ENCODE measurements at places on chromosomes 5 and 9. TPM values are rescaled to one million over a fixed set of nuclear protein-coding genes. Genes with fewer than 3 reads are reported as not detected.

DNA sequence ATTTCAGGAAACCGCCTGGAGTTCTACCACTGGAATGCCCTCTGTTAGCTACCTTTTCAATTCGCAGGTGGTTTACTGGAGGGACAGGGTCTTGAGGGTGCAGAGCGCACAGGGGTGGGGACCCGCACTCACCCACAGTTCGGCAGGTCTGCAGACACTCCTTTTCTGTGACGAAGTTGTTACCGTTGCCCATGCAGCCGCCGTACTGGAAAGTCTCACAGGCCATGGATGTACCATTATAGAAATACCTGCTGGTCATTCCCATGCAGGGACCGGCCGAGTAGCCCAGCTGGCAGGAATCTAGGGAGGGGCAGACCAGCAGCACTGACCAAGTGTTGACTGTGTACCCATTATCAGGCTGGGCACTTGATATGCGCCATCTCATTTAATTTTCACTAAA lies 16.8 kb downstream of the AMBP start:
- DNase-seq, result peak; percentile 7

- DNase-seq, result no peak
Measured at GRCh38 chr5:125298746-125299379, 552.4 kb upstream of the ZNF608 start.

DNA sequence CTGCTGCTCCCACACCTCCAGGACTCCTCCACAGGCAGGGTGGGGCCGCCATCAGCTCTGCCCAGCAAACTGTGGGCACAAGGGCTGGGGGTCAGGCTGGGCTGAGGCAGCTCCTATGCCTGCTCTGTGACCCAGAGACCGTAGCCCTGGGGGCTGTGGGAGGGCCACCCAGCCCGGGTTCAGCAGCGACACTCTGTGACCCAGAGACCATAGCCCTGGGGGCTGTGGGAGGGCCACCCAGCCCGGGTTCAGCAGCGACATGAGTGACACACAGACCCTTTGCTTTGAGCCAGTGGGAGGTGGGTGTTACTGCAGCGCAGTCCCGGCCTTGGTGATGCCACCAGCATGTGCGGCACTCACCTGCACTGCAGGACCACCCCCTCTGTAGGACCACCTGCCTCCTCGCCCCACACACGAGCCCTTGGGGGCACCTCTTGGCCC lies 118.9 kb upstream of the LPCAT1 start:
- no peak for DNase-seq

- no peak for DNase-seq
Measured at GRCh38 chr5:154475591-154476353, 2.3 kb downstream of the HAND1 start.

GRCh38 chr5:88203981-88204750 lies 64.5 kb downstream of the TMEM161B start:
- no peak for DNase-seq

DNA sequence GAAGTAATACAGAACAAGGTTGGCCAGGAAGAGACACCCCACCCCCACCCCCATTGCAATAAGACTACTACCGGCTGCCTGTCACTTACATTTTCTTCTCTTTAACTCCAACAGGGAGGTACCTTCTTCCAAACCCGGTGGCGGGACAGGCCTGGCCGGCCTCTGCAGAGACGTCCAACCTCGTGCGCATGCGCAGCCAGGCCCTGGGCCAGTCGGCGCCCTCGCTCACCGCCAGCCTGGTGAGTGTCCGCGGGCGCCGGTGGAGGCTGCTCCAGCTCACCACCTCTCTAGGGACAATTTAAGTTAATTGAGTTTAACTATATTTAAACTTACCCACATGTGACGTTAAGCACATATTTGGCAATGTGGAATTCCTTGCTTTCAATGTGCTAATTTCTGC lies 192.4 kb downstream of the MAST4 start:
- DNase-seq, result no peak

DNA sequence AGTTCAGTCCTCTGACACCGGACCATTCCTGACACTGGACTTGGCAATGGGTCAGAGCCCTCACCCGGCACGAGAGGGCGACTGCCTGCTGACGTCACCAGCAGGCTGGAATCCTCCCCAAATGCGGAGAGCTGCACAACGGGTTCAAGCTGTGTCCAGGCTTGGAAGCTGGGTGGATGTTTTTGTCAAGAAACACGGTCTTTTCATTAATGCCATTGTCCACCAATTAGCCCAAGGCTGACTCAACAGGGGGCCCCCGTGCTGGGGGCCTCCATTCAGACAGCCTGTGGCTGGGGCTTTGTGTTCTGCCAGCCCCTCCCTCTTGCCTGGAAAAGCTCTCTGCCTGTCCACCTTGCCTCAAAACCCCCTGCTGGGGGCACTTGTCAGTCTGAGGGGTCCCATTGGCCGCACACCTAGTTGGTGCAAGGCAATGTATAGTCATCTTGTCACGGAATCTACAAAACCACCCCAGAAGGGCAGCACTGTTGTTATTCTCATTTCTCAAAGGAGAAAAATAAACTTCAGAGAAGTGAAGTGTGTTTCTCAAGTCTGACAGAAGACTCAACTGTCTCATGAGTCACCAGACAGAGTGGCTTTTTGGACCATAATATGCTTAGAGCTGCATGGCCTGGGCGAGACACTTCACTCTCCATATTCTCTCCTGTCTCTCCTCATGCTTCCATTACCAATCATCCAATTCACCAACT lies 24.6 kb downstream of the NDUFA8 start:
- no peak for DNase-seq

DNA sequence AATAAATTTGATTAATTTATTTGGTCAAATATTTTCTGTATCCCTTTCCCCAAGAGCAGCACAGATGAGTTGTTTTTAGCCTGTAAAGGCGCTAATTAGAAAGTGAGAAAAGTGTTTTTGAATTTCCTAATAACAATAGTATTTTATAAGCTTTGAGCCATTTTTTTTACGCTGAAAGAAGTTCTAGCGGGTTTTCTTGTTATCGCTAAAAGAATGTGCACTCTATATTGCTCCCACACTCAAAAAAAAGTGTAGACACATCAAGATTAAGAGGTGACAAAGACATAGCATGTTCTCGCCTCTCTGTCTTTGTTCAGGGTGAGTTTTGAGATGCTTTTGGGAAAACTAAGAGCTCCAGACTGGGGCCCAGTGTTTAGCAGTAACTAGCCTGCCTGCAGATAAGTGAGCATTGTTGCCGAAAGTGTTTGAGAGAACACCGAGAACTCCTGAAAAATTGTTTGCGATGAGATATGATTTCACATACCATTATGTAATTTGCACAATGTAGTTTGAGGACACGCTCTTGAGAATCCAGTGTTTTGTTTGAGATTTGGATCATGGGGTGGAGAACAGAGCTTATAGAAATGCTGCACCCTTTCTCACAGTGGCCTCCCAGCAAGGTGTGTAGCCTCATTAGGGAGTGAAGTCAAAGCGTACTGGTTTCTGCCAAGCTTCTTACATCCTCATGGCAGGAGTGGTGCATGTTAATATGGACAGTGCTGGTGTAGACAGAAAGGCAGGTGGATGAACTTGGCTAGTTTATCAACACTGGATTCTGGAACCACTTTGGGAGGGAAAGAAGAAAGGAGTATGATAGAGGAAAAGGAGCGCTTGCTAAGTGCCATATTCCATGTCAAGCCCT lies 1.5 kb downstream of the F2R start:
- no peak for DNase-seq

DNA sequence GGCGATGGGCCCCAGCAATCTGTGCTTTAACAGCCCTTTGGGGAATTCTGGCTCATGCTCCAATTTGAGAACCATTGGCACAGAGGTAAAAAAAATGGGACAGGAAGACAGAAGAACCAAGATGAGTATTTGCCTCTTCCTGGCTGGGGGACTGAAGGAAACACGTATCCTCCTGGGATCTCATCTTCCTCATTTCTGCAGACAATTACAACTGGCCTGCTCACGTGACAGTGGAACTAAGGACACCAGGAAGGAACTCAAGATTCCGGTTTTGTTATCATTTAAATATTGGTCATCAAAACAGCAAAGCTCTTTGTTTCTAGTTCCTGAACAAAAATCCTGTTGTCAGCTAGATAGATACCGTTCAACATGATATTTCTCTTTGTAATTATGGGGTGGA lies 216.0 kb upstream of the DAP start:
- DNase-seq, result no peak

DNA sequence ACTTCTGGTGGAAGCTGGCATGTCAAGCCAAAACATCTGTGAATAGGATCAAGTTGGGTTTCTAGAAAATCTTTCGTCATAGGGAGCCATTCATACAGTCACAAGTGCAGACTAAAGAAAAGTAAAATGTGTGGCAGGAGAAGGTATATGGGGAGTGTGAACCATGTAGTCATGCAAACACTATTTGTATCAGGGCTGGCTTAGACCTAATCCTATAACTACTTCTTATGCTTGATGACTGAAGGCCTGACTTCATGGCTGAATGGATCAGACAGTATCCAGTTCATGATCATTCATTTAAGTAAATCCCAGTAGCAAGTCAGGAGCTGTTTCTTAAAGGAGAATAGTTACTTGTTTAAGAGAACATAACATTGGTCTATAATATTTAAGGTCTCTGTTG lies 63.8 kb upstream of the DAPK1 start:
- no peak for DNase-seq

DNA sequence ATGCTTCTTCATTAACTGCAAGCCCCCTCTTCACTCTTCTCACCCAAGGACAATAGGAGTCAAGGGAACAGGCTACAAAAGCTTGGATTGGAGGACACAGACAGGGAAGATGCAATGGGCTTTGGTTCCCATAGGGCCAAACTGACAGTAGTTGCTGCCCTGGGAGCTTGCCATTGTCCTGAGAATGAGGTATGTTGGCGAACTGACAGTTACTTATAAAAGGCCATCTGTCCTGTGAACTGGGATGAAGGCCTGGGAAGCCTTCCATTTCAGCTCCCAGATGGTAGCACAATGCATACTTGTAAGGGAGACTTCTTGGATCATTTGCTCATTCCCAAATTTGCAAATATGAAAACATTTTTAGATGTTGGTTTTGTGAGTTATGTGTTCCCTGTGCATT lies 88.9 kb downstream of the SNCAIP start:
- DNase-seq, result no peak

GRCh38 chr9:136470792-136471469 lies 11.9 kb downstream of the SEC16A start:
- DNase-seq, result no peak

- DNase-seq, result no peak
Measured at GRCh38 chr9:8417341-8417740, 617.8 kb upstream of the DMAC1 start.

GRCh38 chr9:121372239-121373010 lies 2.4 kb upstream of the STOM start:
- DNase-seq, result no peak

- no peak for DNase-seq
Measured at GRCh38 chr5:17186256-17186655, 31.2 kb upstream of the BASP1 start.

DNA sequence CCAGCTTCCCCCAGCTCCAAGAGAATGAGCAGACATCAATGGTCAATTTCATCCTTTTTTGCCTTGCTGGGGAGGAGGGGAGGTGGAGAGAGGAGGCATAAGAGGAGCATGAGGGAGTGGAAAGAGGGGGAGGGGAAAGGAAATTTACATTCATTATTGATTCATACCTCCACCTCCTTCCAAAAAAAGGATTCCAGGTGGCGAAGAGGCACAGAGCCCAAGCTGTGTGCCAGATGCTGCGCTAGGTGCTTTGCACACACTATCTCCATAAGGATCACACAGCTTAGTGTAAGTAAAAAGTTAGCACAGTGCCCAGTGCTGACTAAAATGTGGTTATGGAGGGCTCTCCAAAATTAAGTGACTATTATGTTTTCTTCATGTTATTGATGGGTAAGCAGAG lies 11.0 kb downstream of the ASTN2 start:
- no peak for DNase-seq

GRCh38 chr5:15425766-15426165 lies 74.2 kb upstream of the FBXL7 start:
- DNase-seq, result no peak

GRCh38 chr5:122150215-122150614 lies 20.9 kb downstream of the ZNF474 start:
- DNase-seq, result no peak

DNA sequence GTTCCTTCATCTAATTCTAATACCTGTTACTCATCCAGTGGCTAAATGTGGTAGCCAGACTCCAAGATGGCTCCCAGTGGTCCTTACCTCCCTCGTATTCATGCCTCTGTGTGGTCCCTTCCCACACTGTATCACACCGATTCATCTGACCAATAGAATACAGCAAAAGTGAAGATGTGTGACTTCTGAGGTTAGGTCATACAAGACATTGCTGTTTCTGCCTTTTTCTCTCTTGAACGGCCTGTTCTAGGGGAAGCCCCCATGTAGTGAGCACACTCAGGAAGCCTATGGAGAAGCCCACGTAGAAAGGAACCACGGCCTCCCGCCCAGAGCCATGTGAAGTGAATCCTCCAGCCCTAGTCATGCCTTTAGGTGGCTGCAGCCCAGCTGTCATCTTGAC lies 9.4 kb upstream of the C5 start:
- DNase-seq, result no peak

- no peak for DNase-seq
Measured at GRCh38 chr5:54341971-54342370, 31.6 kb upstream of the ARL15 start.

DNA sequence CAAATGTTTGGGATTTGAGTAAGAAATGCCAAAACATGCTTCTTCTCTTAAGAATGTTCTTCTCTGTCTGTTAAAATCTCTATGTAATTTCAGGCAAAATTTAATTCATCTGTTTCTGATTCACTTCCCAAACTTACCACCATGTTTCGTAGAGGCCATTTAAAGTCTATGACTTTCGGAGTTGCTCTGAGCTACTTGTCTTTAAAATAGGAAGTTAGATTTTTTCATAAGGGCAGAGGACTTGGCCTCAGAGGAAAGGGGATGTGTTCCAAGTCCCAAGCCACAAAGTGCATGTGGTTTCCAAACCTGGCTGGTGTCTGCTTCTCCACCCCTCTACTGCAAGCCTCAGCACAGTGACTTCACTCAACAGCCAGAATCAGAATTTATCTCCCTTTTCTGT lies 111.3 kb upstream of the ADRA1B start:
- no peak for DNase-seq

- DNase-seq, result no peak
Measured at GRCh38 chr5:86765778-86766502, 148.2 kb downstream of the COX7C start.

GRCh38 chr9:115278326-115279035 lies 160.5 kb upstream of the TNC start:
- DNase-seq, result no peak

Gene SPATA31D4
- total RNA-seq, result not detected

Gene HK3
- 4.3 TPM for total RNA-seq

Gene SOHLH1
- not detected for total RNA-seq

Gene PCDHA13
- 3.5 TPM for total RNA-seq

Gene ADRB2
- 9.5 TPM for total RNA-seq

Gene CACFD1
- 13.4 TPM for total RNA-seq

Gene PCDHAC2
- 2.6 TPM for total RNA-seq

Gene GNA14
- total RNA-seq, result 2.0 TPM

Gene PCDHA11
- total RNA-seq, result 3.4 TPM

Gene PCDHGA3
- total RNA-seq, result 5.0 TPM

Gene RBM22
- total RNA-seq, result 44.9 TPM

Gene ANXA2R
- total RNA-seq, result 4.6 TPM

Gene LCN9
- 0.64 TPM for total RNA-seq

Gene CYLC2
- not detected for total RNA-seq

Gene LCN1
- total RNA-seq, result not detected

Measured in breast epithelium (tissue), 4 donors.